BJ (cell line): ENCODE measurements at places on chromosomes 11 and 22.

DNA sequence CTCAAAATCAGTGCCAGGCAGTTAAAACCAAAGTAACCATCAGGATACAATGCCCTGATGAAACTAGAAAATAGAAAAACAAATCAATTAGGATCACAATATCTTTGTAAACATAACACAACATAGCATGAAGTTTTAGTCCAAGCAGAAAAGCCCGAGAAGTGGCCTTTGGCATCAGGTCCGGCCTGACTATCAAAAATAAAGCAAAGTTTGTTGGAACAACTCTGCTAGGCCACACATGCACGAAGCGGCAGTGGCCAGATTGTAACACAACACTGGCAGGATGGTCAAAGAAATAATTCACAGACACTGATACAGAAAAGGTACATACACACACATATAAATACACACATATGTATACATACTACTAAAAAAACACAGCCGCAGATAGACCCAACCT is 26.9 kb downstream of the CDON start:
- DNase-seq = no peak

GRCh38 chr22:49207008-49208003 is 620.4 kb downstream of the BRD1 start:
- DNase-seq = no peak

GRCh38 chr11:31687861-31688260 is 123.3 kb downstream of the PAX6 start:
- no peak for DNase-seq

DNA sequence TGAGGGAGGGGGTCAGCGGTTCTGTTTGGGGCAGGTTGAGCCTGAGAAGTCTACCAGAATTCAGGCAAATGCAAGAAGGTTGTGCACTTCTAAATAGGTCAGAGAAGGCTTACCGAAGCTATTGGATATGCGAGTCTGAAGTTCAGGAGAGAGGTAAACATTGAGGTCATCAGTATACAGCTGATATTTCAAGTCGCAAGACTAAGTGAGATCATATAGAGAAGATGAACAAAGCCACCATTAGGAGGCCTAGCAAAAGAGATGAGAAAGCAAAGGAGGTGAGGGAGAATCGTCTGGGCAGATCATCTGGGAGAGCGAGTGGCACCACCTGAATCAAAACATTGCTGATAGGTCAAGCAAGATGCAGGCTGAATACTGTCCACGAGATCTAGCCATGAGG is 430.6 kb downstream of the BUD13 start:
- no peak for DNase-seq

DNA sequence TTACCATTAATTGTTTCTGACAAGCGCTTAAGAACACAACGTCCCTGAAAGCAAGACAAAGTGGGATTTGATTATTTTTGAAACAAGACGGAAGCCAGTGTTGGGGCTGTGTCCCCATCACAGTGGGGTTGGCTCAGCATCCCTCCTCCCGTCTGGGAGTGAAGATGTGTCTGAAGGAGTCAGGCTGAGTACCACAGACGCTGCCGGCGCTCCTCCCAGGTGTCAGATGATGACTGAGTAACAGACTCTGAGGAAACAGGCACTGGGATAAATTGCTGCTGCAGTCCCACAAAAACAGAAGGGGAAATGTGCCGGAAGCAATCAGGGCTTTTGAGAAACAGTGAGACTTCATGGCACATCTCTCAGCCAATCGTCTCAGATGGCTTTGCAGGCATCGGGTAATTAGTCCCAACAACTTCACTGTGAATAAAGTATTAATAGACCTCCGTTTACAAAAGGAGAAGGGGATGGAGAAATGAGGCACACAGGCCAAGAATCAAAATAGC is 266.7 kb downstream of the OPCML start:
- no peak for DNase-seq

GRCh38 chr22:25134028-25134427 is 65.6 kb upstream of the CRYBB3 start:
- DNase-seq = no peak

GRCh38 chr11:7381937-7382336 is 103.4 kb upstream of the OLFML1 start:
- no peak for DNase-seq
